ENCODE measurements at places on chromosomes 5 and 9.

DNA sequence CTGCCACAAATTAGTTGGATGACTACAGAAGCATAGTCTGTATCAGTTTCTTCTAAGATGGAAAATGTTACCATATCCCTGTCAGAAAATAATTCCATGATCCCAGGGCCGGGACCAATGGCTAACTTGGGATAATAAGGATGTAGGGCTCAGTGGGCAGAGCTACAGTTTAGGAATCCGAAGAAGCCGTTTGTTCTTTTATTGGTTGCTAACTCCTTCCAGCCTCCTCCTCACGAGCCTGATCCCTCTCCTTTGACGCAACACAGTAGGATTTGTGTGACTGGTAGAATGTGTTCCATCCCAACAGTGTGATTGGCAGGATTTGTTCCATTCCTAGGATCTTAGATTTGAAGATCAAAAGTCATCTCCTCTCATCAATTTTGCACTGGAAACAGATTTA is 496.9 kb downstream of the AGTPBP1 start:
- DNase-seq = no peak

DNA sequence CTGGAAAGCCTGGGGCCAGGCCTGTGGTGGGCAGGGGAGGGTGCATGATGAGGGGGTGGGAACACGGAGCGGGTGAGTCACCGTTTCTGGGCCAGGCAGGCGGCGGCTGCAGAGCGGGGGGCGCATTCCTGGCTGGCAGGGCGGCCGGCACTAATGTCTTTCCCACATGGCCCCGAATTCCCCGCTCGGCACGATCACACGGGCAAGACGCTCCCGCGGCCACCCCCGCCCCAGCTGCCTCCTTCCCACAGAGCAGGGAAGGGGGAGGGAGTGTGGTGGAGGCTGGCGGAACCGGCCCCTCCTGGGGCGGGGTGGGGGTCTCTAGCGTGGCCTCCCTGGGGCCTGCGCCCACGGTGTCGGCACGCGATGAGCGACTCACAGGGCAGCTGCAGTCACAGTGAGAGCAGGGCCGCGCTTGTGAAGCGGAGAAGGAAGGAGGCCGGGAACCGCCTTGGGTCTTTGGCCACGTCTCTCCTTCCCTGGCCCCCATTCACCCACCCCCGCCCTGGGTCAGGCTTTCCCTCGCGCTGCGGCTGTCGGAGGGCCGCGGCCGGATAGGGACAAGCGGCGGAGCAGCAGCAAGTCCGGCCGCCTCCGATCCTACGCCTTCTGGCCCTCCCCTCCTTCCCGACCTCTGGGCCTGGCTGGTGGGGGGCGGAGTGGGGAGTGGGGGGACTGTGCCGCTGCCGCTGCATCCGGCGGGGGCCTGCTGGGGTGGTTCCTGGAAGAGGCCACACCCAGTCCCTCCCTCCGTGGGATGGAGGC is 48.9 kb downstream of the CXXC5 start:
- no peak for DNase-seq

GRCh38 chr5:18095061-18095460 is 460.8 kb downstream of the TAF11L14 start:
- no peak for DNase-seq

- DNase-seq = no peak
These were observed 101.3 kb downstream of the GADD45G start for GRCh38 chr9:89706086-89706485.

DNA sequence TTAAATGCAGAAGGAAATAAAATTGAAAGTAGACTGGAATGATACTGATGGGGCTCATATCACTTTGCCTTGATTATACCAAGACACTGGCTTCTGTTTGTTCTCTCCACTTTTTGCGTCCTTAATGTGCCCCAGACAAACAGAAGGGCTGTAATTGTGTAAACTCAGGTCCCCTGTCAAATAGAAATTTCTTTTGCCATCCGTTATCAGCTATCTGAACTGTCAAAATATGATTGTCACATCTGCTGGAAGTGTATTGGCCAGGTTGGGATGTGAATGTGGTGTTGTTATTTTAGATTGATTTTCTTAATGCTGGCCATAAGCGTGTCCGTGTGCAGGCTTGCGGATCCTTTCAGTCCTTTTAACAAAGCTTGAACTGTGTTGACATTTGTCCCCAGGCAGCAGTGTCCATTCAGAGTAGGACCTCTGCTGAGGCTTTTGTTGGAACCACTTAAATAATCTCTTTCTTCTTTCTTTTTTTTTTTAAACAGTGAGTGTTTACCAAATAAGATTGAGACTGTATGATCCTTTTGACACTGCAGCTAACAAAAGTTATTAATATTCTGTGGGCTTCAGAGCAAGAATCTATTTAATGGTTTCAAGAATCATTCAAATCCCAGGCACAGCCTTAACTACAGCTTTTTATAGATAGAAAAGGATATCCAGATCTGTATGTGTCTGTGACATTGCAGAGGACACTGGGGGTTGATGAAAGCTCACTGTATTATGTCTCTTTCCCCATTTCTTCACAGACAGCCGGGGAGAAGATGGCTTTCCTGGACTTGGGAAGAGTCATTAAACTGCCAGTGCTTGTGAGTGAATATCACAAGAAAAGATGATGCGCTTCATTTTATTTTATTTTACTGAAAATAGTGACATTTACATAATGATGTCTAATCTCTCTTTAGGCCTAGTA is 171.7 kb downstream of the ZNF608 start:
- DNase-seq = no peak

DNA sequence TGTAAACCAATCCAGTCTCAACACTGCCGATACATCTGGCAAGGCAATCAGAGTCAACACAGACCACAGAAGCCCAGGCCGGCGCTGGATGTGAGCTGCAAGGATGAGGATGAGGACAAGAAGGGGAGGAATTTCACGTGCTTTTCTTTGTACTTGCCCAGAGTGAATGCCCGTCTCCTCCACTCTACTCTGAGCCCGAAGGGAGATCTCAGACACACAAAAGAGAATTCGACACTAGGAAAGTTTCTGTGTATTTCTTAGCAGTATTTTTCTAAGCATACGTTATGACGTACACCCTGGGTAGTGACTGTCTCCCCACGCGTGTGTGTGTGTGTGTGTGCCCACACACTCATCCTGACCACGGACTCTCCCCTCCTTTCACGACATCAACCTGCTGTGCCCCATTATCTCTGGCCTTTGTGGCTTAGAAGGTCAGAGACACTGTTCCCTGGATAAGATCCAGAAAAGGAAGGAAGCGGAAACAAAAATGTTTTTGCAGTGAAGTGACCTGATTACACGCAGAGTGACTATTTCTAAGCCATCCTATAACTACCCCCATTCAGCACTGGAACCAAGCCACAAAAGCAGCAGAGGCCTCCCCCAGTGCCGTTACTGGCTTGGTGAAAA is 227.3 kb upstream of the DAPK1 start:
- no peak for DNase-seq

DNA sequence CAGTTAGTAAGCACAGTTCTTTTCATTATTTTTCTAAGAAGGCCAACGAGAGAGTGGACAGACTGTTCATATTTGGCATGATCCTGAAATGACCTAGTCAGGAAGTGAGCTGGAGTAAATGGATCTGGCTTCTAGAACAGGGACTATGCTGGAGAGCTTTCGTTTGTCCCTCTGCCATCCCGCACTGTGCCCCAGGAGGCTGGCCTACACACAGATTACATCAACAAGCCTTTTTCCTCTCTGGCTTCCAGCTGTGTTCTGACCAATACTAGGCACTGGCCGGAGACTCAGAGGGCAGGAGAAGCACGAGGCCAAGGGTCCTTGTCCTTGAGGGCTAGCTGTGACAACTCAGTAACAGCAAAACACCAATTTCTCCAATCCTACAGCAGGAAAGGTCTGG is 127.8 kb downstream of the MED27 start:
- no peak for DNase-seq

DNA sequence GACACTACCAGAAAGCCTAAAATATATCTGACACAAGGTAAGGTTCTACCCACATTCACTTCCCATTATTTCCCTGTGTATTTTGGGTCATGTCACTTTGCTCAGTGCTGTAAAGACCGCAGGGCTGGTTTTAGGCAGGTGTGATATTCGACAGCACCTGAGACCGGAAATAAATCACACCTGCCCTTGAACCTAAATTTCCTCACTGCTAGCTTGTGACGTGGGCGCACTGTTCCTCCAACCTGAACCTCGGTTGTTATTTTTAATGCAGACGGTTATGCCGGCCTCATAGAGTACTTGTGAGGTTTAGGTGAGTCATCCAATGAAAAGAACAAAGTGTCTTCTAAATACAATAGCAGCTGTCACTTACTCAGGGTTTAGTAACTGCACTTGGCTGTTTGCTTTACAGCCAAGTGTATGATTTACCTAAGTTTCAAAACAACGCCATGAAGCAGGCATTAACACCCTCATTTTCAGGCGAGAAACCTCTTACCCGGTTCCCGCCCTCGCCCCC is 20.7 kb upstream of the ZNF782 start:
- DNase-seq = no peak

GRCh38 chr5:140166911-140167310 is 8.1 kb upstream of the CYSTM1 start:
- no peak for DNase-seq

DNA sequence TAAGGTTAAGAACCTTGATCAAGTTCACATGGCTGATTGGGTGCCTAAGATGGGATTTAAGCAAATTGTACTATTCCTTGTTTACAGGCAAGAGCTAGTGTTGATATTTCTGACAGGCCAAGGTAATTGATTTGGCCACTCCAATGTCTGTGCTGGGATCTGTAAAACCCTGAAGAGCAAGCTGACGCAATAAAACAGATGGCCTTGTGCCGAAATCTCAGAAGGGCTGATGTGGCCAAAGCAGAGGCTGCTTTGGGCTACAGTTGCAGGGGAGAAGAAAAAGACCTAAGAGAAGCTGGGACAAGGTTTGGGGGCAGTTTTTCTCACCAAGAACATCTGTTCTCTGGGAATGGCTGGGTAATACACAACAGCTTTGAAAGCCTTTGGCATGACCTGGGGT is 463.2 kb upstream of the ZNF608 start:
- no peak for DNase-seq

DNA sequence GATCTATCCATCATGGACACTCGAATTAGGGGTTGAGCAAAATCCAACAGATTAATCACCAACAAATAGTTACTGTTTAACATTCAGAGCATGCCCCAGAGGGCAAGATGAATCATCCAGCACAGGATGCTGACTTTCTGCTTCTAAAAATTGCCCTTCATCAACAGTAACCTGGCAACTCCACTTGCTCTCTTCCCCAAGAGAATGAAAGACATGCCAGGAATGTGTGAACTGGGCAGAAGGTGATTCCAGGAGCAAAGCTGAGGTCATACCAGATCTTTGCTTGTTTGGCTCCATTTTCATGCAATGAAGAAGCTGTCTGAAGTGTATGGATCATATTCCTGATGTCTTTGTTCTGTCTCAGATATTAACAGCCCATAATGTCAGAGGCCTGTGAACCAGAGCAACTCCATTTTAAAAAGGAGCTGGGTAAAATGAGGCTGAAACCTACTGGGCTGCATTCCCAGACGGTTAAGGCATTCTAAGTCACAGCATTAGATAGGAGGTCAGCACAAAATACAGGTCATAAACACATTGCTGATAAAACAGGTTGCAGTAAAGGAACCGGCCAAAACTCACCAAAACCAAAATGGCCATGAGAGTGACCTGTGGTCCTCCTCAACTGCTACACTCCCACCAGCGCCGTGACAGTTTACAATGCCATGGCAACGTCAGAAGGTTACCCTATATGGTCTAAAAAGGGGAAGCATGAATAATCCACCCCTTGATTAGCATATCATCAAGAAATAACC is 2.5 kb upstream of the ZNF367 start:
- no peak for DNase-seq

GRCh38 chr5:73292816-73293459 is 119.9 kb downstream of the TMEM174 start:
- no peak for DNase-seq

GRCh38 chr9:78325343-78325742 is 28.4 kb downstream of the PSAT1 start:
- no peak for DNase-seq

GRCh38 chr9:38737246-38737645 is 17.3 kb upstream of the FAM240B start:
- DNase-seq = no peak

GRCh38 chr5:54975701-54976100 is 9.7 kb downstream of the ESM1 start:
- no peak for DNase-seq

GRCh38 chr5:170333161-170333910 is 35.8 kb upstream of the LCP2 start:
- DNase-seq = peak; percentile 63

DNA sequence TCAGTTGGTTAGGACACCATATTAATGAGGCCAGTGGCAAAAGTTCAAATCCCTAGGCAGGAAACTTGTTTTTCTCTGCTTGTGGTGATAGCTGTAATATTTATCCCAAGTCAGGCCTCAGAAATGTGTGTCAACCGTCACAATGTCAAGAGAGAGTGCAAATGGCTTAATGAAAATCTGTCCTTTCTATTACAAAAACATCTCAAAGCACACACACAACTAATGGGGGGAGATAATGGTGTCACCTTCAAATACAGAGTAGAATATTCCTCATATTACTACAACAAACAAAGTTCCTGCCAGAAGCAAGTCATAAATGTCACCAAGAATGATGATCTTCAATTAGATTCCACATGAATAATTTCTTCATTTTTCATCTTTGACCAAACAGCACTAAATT is 127.2 kb upstream of the MARCHF11 start:
- DNase-seq = no peak

DNA sequence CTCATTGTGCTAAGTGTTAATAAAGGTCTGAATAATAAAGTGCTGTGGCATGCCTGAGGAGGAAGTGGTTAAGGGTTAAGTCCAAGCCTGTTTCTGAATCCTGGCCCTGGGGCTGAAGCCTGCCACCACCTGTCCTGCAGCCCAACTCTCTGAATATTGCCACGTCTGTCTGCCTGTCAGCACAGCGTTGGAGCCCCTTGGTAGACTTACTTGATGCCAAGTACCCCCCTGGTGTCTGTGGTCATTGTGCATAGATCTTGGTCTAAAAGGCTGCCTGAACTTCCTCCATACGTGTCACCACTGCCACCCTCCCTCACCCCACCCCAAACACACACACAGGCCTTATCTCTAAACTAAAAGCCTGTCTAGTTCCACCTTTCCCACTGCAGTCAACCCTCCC is 35.4 kb upstream of the SLC2A8 start:
- no peak for DNase-seq

DNA sequence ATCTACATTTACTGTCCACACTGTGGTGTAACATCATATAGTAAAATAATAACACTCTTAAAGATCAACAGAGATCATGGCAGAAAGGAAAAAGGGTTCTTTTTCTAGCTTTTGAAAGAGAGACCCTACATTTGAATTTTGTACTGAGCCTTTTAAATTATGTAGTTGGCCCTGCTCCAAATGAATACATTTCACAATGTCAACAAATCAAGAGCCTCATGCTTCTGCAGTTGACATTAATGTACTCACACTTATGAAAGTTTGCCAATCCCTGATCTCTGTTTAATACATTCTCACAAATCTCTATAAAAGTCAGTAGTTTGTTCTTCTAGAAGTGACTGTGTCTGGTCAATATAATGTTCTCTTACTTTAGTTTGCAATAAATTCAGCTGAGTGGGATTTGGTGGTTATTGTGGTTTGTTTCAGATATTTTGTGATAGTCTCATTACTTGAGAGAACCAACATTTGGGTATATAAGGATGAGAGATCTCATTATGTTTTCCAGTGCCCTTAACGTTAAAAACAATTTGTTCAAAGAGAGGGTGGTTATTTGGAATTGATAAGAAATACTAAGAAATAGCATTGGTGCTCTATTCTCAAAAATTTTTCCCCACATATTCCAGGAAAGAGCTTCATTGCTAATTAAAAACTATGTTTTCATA is 277.8 kb upstream of the FTMT start:
- DNase-seq = no peak

- DNase-seq = no peak
These were observed 41.7 kb upstream of the UBAC1 start for GRCh38 chr9:136002881-136003280.

- no peak for DNase-seq
These were observed 90.8 kb downstream of the VAV2 start for GRCh38 chr9:133901184-133901835.
